GM23338 (cell line): ENCODE measurements at places on chromosomes 3 and 15. TPM values are rescaled to one million over a fixed set of nuclear protein-coding genes. Genes with fewer than 3 reads are reported as not detected.

The SUSD5 gene
- total RNA-seq: 3.6 and 4.3 TPM in 2 replicates

The HMCES gene
- total RNA-seq: 44.5 and 45.6 TPM in 2 replicates

The KBTBD13 gene
- total RNA-seq: not detected in 2 replicates

The PPARG gene
- total RNA-seq: 0.42 TPM in 1 of 2 replicates, not detected in the other

The TIMP4 gene
- 11.1 and 16.1 TPM in 2 replicates for total RNA-seq

The ZBED2 gene
- total RNA-seq: not detected in 2 replicates

The LRRN1 gene
- 157 and 172 TPM in 2 replicates for total RNA-seq

The SLCO3A1 gene
- 9.4 and 11.5 TPM in 2 replicates for total RNA-seq
